LNCaP clone FGC (cell line): ENCODE measurements at places on chromosomes 5 and 9.

DNA sequence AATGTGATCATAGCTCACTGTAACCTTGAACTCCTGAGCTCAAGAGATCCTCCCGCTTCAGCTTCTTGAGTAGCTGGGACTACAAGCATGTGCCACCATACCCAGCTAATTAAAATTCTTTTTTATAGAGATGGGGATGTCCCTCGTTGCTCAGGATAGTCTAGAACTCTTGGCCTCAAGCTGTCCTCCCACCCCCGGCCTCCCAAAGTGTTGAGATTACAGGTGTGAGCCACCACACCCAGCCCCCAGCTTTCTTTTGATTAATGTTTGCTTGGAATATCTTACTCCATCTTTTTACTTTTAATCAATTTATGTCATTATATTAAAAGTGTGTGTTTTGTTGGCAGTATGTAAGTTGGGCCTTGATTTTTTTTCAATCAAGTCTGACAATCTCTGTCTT lies 59.4 kb upstream of the EXOC3 start:
- DNase-seq, result no peak

GRCh38 chr9:135772056-135772646 lies 70.2 kb downstream of the KCNT1 start:
- DNase-seq, result no peak

DNA sequence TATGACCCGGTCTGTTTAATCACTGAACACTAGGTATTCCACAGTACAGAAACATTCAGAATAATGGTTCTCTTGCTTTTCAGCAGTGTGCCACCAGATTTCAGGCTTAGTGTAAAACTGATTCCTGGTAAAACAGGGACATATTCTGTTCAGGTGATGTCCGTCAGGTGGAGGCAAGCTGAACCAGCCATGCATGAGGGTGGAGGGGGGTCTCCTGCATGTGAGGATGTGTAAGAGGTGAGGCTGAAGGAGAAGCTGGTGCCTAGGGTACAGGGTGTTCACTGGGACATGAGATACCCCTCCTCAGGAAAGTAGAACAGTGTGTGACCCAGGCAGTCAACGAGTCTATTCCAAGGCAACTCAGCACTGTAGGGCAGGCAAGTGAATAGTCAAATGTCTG lies 563.9 kb downstream of the BNC2 start:
- DNase-seq, result no peak

GRCh38 chr5:114055318-114056184 lies 306.3 kb upstream of the KCNN2 start:
- DNase-seq, result no peak

DNA sequence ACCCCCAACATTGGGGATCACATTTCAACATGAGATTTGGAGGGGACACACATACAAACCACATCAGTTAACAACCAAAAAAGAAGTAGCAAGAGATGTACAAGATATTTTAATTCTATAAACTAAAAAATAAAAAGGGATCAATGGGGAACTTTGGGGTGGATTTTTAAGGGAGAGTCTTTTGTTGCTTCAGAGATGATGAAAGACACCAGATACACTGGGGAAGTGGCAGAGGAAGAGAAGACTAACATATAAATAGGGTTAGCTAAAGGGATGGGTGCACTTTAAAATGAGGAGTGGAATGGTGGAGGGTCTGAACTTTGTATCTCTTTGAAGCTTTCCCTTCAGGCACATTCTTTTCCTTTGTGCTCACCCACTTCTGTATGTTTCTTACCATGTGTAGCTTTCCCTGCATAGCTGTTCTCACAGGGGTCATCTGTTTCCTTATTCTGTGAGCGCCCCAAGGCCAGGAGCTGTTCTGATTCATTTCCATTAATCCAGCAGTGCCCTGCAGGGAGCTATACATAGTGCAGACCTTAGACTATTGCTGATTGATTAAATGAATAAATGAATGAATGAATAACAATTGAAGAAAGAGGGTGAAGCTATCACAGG lies 531.6 kb upstream of the KLF4 start:
- DNase-seq, result no peak

GRCh38 chr5:155728146-155728856 lies 598.7 kb upstream of the SGCD start:
- no peak for DNase-seq

GRCh38 chr5:2302169-2302568 lies 419.4 kb upstream of the IRX4 start:
- DNase-seq, result no peak

DNA sequence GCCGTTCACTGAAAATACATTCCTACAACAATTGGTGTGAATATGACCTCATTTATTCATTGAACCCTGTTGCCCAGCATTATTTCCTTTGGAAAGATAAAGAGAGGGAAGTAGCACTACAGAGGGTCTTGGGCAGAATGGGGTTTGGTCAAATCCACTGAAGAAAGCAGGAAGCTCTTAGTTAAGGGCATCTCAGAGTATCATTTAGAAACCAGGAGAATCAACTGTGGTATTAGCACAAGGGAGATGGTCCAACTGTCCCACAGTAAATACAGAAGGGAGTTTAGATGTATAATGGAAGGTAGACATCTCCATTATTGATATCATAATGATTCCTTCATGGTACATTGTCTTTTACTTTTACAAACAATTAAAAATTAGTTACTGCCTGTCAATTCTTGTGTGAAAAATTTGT lies 47.1 kb downstream of the LIX1 start:
- DNase-seq, result no peak

DNA sequence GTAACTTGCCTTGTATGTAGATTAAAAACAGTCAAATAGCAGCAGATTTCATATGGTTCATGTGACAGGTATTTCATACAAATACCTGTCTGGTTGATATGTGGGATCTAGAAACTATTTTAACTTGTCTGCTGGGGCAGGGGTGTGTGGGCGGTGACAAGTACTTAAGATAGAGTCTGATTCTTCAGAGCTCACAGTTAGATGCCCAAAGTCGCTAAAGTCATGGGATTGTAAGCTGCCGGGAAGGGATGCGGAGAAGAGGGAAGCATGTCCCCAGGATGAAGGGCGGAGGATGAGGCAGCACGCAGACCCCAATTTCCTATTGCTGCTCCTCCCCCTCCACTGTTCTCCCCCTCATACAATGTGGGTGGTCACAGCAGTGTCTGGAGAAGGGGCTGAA lies 13.3 kb downstream of the ANXA6 start:
- no peak for DNase-seq

- DNase-seq, result no peak
Measured at GRCh38 chr5:78056901-78057514, 237.5 kb downstream of the AP3B1 start.

- DNase-seq, result no peak
Measured at GRCh38 chr5:2330325-2331130, 420.9 kb downstream of the IRX2 start.

DNA sequence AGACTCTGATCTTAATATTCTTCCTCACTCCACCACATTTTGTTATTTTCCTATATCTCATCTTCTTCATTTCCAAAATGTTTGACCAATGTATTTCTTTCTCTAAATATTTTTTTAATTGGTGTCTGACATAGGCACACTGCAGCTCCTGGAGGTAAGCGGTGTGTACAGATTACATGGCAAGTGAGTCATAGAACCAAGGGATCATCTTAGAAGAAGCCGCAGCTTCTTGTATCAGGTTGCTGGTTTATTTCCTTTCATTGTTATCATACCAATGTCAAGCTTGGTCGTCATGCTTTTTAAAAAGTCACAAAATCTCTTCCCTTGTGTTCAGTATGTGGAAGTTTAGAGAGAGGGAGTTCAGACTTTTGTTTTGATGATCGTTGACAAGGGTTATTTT lies 526.1 kb upstream of the CDH18 start:
- no peak for DNase-seq

DNA sequence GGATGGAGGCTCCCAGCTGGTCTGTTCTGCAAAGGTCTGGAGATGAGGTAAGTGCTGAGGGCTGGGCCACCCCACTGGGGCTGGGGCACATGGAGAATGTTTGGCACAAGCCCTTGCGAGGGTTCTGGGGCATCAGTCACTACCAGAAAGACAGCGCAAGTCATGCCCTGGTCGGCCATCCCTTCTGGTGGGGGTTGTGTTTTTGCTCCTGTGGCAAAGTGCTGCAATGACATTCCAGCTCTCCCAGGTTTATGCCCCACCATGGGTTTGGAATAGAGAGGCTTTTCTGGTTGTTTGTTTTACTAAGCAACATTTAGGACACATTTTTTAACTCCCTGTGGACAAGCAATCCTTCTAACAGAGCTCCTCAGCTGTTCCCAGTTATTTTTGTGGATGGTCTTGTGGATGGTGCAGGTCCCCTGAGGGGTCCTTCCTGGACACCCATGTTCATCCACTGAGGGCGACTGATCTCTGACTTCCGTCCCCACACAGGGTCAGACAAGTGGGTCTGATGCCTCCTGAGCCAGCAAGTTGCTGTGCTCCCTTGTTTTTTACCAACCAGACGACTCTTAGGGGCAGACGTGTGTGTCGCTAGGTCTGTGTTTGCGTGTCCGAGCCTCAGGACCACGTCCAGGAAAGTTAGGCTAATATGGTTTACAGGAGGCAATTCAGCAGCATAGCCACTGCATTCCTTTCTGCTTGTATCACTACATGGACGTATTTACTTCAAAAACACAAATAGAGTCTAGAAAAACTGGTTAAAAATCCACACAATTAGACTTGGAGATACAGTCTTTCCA lies 64.9 kb upstream of the ECM2 start:
- DNase-seq, result no peak

DNA sequence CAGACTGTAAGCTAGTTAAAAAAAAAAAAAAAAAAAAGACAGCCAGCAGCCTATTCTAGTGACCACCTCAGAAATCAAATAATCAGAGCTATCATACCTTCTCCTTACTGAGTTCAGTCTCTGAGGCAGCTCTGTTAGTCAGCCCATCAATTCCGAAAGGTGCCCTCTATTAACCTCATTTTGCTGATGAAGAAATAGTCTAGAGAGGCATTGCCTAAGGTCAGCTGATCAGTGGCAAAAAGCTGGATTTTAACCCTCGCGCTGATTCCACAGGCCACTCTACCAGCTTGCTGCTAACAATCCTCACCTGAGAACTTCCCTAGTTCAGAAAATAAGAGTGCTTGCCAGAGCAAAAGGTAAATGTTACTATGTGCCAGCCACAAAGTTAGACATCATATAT lies 172.0 kb downstream of the DENND1A start:
- DNase-seq, result no peak

DNA sequence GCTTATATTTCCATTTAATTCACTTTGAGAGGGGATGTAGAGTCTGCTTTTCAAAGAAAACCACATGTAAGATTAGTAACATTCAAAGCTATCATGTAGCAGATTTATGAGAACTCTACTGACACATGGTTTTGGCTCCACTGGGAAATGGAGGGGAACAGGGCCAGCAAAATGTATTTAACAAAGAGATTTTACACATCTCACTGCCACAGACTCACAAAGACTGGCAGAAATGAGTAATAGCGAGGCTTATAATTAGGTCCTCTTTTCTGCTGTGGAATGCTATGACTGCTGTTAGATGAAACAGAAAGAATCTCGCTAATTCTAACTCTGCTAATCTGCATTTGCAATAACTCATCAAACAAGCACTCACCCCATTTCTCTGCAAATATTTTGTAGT lies 4.5 kb downstream of the DAP start:
- no peak for DNase-seq

DNA sequence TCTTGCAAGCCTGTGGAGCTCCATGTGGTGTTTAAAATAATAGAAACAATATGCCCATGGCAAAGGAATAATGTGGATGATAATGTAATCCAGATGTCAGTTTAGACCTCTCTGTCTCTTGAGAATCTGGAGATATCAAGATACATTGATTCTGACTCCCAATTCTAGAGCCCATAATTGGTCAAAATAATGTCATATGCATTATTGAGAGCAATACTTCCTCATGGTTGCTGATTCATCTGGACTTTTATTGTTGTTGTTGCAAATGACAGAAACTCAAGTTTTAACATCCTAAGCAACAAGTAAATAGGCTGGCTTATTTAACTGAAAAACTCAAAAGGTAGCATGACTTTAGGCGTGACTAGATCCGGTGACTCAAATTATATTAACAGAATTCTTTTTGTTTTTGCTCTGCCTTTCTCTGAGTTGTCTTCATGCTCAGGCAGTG lies 152.1 kb downstream of the PCSK1 start:
- DNase-seq, result no peak

DNA sequence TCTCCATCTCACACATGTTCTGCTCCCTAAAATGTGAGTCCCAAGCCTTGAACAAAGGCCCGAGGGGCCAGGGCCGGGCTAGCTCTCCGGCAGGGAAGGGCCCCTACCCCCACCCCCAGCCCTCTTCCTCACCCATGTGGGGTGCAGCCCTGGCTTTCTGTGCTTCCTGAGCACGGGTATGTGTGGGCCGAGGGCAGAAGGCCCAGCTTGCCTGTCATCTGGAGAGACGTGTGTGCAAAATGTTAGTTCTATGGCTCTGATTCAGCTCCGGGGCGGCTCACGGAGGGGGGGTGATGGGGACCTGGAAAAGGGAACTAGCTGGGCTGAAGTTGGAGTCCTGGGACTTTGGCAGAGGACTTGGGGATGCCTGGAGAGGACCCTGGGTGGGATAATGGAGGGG lies 90.3 kb upstream of the ARAP3 start:
- no peak for DNase-seq

DNA sequence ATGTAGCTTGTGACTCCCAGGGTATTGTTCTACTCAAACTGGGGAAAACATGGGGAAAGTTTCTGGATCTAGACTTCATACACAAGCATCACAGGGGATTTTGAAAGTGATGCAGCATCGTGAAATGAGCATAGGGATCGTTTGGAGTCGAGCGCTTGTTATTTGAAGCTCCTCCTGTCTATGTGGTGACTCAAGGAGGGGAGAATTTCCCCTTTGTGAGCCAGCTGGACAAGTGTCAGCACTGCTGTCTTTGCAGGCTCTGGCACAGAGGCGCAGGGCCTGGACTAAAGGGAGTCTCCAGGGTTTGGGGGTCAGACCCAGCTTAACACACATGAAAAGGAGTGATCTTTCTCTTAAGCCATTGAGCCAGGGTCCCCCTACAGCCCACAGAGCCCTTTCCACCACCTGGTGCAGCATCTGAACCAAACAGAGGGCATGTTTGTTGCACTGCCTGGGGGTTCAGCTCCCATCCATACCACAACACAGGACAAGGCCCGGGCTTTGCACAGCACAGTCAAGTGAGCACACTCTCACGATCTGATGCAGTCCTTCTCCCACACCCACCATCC lies 51.0 kb downstream of the IRF1 start:
- no peak for DNase-seq

DNA sequence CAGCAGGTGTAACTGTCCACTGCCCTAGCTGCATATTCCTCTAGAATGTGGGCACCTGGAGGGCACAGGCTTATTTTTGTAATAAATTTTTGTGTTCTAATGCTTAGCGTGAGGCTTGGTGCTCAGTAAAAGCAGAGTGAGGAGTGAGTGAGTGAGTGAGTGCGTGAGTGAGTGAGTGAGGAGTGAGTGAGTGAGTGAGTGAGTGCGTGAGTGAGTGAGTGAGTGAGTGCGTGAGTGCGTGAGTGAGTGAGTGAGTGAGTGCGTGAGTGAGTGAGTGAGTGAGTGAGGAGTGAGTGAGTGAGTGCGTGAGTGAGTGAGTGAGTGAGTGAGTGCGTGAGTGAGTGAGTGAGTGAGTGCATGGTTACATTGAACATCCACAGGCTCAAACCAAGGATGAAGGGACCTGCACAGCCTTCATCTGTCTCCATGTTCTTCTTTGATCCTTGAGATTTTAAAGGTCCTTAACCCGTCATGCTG lies 371.5 kb downstream of the MED10 start:
- no peak for DNase-seq
